Amygdala (tissue), 56 donors: ENCODE measurements at places on chromosomes 11 and 22.

- no peak for DNase-seq
Observed at GRCh38 chr11:10473371-10473770, 18.3 kb downstream of the AMPD3 start.

GRCh38 chr11:70255477-70256116 lies 14.9 kb upstream of the PPFIA1 start:
- no peak for DNase-seq

DNA sequence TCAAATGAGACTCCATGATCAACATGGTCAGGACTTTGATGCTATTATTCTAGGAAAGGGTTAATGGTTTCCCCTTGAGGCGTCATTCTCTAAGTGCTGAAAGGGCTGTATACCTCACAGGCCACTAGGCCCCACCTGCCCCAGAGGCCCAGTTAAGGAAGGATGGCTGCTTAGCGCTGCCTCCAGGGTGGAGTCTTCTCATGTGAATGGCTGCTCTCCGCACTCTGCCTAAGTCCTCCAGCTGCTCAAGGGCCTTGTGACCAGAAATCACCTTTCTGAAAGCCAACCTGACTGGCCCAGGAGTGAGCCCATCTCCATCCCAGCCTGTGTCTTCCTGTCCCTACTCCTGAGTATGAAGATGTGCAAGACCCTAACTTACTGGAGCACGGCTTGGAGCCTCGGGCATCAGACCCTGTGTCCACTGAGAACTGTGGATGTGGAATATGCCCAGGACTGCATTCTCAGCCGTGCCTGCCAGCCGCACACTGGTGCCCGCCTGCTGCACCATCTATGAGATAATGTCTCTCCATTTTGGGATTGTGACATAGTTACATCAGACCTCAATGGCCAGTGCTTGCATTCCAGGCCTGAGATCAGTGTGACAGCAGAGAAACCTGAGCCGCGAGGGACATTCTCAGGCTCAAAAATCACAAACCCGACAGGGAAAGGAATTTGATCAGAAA lies 51.0 kb downstream of the SNX19 start:
- DNase-seq = no peak

- DNase-seq = no peak
Observed at GRCh38 chr11:71198141-71198822, 54.1 kb downstream of the SHANK2 start.

DNA sequence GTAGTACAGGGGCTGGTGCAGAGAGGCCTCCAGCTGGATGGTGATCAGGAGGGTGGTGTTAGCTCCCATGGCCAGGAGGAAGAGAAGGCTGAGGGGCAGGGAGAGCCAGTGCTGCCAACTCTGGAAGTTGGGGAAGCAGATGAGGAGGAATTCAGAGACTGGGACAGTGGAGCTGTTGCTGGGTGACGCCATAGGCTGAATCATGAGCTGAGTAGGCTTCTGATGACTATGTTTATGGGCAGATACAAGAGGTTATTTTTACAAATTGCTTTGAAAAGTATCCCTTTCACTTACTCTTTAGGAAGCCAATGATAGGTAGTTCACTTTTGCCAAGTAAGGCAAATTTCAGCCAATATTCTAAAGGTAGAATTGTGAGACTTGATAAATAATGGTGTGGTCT lies 3.1 kb downstream of the OR56A1 start:
- DNase-seq = no peak

- DNase-seq = no peak
Observed at GRCh38 chr11:114077482-114078305, 18.2 kb downstream of the ZBTB16 start.

DNA sequence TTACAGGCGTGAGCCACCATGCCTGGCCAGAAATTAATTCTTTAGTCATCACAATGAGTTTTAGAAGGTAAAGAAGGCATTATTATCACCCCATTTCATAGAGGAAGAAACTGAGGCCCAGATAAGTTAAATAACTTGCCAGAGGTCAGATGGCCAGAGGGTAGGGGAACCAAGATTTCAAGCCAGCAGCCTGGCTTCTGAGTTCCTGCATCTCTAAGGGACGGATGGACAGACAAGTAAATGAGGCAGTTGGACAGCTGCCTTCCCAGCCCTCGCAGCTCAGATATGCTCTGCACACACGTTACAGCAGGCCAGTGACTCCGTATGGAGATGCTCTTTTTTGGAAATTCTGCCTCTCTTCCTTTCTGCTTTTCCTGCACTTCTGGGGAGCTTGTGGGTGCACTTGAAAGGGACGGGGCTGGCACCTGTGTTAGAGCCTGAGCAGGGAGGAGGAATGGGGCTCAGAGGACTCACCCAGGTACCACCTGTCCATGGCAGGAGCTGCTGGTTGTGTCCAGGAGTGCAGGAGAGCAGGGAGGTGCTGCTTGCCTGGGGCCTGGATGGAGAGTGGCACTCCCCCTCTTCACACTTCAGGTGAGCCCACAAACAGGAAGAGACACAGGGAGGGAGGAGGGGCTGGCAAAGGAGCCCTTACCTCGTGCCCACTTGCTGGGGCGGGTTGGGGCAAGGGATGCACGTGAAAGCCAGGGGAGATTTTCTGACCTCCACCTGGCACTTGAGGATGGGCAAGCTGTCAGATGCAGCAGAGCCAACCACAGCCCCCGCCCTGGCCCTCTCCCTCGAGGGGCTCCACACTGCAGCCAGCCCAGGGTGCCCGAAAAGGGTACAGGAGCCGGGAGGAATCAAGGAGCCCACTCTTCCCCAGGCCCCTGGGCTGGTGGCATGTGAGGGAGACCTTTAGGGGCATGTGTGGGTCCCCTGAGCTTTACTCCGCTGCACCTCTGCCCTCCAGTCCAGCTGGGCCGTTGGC lies 3.3 kb upstream of the FXYD2 start:
- DNase-seq = no peak

GRCh38 chr11:30345644-30346043 lies 22.7 kb downstream of the ARL14EP start:
- no peak for DNase-seq

- no peak for DNase-seq
Observed at GRCh38 chr22:50673231-50674129, 857 bp downstream of the SHANK3 start.

DNA sequence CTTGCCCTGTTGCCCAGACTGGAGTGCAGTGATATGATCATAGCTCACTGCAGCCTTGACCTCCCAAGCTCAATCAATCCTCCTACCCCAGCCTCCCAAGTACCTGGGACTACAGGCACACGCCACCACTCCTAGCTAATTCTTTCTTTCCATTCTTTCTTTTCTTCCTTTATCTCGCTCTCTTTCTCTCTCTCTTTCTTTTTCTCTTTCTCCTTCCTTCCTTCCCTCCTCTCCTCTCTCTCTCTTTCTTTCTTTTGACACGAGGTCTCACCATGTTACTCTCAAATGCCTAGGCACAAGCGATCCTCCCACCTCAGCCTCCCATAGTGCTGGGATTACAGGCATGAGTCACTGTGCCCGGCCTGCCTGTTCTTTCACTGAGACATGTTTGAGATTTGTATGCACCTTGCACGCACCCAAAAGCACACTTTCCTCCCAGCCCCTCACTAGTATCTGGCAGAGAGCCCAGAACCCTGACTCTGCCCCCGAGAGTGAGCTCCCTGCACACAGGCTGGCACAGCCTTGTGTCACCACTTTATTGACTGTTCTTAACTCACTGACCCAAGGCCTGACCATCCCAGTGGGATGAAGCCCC lies 56.8 kb downstream of the CD6 start:
- DNase-seq = no peak

- DNase-seq = no peak
Observed at GRCh38 chr11:48210052-48210451, 6.6 kb upstream of the OR4B1 start.

- DNase-seq = no peak
Observed at GRCh38 chr11:68819362-68819761, 22.4 kb downstream of the CPT1A start.

DNA sequence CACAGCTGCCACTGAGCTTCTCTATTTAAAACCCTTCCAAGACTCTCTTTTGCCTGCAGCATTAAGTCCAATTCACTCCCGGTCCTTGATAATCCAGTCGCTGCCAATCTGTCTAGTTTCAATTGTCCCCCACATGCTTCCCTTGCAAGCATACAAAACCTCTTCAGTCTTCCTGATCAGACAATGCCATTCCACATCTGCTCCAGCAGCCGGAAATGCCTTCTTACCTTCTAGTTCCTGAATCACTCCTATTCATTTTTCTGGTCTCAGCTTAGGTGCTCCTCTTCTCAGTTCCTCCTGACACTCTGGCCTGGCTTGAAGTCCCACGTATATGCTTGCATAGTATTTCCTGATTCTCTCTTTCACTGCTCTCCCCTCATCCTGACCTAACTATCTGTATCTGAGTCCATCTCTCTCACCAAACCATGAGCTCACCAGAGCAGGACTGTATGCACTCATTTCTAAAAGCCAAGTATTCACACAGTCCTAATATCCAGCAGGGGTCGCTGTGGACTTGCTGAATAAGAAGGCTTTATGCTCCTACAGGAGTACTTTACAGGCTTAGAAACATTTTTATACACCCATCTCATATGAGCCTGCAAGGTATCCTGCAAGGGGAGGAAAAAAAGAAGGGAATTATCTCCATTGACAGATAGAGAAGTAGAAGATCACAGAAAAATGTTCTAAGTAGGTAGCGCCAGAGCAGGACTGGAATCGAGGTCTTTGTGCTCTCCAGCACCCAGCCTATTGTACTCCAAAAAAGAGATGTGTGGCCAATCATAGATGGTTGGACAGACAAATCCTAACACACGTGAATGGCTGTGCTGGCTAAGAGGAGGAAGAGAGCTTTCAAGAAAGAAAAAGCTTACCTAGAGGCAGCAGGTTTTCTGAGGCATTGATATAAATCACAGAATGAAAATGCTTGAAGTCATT lies 19.2 kb downstream of the XRRA1 start:
- peak; percentile 90 for DNase-seq

GRCh38 chr22:20141186-20142077 lies 9.4 kb downstream of the CCDC188 start:
- DNase-seq = no peak

DNA sequence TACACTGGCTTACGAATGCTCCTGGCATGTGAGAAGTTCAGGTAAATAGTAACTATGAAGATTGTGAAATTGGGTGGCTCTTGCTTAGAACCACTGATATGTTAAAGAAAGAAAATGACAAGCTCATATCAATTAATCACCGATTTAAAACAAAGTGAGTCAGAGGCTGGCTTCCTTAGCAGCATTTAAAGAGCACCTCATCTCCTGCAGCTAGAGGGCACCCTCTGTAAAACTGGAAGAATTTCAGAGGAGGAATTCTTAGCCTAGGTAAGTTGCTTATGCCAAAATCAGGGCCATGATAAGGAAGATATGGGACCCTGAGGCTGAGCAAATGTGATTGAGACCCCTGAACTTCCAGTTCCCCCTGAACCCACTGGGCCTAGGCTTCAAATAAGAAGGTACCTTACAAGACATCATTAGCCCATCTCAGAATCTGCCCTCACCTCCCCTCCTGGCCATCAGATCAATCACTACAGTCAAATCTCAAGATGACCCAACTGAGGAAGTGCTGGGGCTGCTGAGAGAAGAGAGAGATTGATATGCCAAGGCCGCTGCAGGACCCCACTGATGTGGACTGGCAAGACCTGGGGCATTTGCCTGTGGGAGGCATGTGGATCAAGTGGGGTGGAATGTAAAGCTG lies 8.6 kb upstream of the CD3E start:
- DNase-seq = no peak

DNA sequence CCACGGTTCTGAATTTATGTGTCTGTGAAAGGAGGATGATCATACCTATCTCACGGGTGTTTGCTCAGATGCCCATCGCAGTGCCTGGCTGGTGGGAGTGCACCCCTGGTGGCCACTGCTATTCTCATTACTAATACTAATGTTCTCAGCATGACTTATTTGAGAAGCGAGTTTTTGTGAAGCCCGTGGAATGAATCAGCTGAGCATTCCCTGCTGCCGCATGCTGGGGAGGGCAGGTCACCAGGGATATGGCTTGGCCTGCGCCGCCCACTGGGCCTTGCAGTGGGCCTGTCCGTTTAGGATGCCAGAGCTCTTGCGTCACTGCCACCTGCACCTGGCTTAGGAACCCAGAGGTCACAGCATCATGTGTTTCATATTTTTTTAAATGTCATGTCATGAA lies 16.9 kb downstream of the CTTN start:
- no peak for DNase-seq

GRCh38 chr11:13705710-13706109 lies 37.2 kb downstream of the FAR1 start:
- no peak for DNase-seq

GRCh38 chr11:92447586-92447985 lies 223.0 kb downstream of the FAT3 start:
- DNase-seq = no peak

DNA sequence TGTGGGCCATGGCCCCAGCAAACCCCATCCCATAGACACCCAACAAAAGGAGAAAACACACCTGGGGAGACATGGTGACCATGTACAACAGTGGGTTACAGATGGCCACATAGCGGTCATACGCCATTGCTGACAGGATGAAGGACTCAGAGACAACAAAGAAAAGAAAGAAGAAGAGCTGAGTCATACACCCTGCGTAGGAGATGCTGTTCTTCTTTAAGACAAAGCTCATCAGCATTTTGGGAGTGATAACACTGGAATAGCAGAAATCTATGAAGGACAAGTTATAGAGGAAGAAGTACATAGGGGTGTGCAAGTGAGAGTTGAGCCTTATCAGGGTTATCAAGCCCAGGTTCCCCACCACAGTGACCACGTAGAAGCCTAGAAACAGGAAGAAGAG lies 4.9 kb downstream of the OR8B8 start:
- no peak for DNase-seq

- DNase-seq = no peak
Observed at GRCh38 chr11:107842412-107843100, 16.0 kb downstream of the SLC35F2 start.

- no peak for DNase-seq
Observed at GRCh38 chr22:50435291-50436014, 39.4 kb downstream of the SBF1 start.

DNA sequence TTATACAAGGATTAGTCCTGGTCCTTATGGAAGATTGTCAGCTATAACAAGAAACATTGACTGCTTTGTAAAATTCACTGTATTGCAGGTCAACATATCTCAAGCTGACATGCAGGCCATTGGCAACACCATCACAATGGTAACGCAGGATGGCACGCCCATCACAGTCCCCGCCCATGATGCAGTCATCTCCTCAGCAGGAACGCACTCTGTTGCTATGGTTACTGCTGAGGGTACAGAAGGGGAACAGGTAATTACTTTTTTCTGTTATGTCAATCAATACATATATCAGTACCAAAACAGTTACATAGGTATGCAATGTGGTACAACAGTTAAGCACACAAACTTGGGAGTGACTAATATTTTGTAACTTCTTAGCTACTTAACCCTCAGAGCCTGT lies 55.3 kb downstream of the ZNF143 start:
- no peak for DNase-seq
